ENCODE measurements at places on chromosomes 2 and 18. TPM values are rescaled to one million over a fixed set of nuclear protein-coding genes. Genes with fewer than 3 reads are reported as not detected.

Gene DUSP2
- total RNA-seq, result 0.93 TPM

Gene NGEF
- total RNA-seq, result 0.50 TPM

Gene HOXD11
- not detected for total RNA-seq

Gene MOCOS
- total RNA-seq, result 0.53 TPM

Gene B4GALT6
- 23.7 TPM for total RNA-seq

Gene SLC4A5
- 0.80 TPM for total RNA-seq

Gene TMEM237
- total RNA-seq, result 42.1 TPM

Gene ANTXR1
- total RNA-seq, result 20.6 TPM

Gene PKDCC
- total RNA-seq, result 1.1 TPM

Gene MYL12A
- total RNA-seq, result 844 TPM

Gene SCN9A
- 1.1 TPM for total RNA-seq

Gene OR6B2
- total RNA-seq, result not detected

Gene DCDC2C
- not detected for total RNA-seq

Gene RGPD4
- not detected for total RNA-seq

Gene ANKRD30B
- not detected for total RNA-seq
